ENCODE measurements at places on chromosomes 16 and 17.

DNA sequence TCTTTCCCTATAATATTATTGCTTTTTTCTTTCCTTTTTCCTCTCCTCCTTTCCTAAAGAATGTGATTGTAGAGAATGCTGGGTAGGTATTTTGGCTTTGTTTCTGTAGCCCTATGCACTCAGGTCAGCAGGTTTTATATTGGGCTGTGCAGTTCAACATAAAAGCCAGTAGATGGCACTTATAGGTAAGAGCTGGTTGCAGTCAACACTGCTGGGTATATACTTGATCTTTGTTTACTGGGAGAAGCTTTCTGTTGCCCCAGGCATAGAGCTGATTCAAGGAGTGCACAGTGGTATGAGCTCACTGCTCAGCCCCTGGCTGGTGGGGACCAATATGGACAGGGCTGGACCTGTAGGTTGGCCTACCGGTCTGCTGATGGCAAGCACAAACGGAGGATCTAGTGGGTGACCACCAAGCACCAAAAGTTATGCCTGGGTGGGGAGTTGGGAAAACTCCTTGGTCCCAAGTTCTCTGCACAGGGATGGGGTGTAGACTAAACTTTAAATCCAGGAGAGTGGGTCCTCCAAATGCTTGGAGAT, 378.9 kb downstream of the PMP22 start:
- no peaks in the 10 kb centered on the region for H3K27me3 ChIP-seq
- H3K4me1 ChIP-seq: no peaks in the 10 kb centered on the region
- DNase-seq: no peak
- H3K4me3 ChIP-seq: no peak overlapping the region

GRCh38 chr16:2515180-2515851, 1.6 kb downstream of the ATP6V0C start:
- H3K36me3 ChIP-seq: peaks cover 4% of the 10 kb centered on the region
- peak overlapping the region; percentile 73 for H3K4me3 ChIP-seq
- peak overlapping the region; percentile 91 for H3K27ac ChIP-seq
- peaks cover 72% of the 10 kb centered on the region for H3K4me1 ChIP-seq
- no peak for DNase-seq

- H3K36me3 ChIP-seq: peaks cover 60% of the 10 kb centered on the region
- no peaks in the 10 kb centered on the region for H3K4me1 ChIP-seq
- no peak overlapping the region for H3K4me3 ChIP-seq
These were observed 818 bp upstream of the NRN1L start for GRCh38 chr16:67883872-67884261.

GRCh38 chr17:44774271-44775135, 15.7 kb downstream of the ADAM11 start:
- peaks cover 2% of the 10 kb centered on the region for H3K27me3 ChIP-seq
- peak; percentile 84 for DNase-seq
- H3K36me3 ChIP-seq: no peaks in the 10 kb centered on the region
- H3K4me3 ChIP-seq: peak overlapping the region; percentile 52
- H3K4me1 ChIP-seq: peaks cover 27% of the 10 kb centered on the region

GRCh38 chr16:28309811-28310311, 17.5 kb downstream of the SBK1 start:
- H3K4me1 ChIP-seq: peaks cover 69% of the 10 kb centered on the region
- H3K4me3 ChIP-seq: no peak overlapping the region
- H3K36me3 ChIP-seq: no peaks in the 10 kb centered on the region
- peak overlapping the region; percentile 90 for H3K27ac ChIP-seq
- H3K27me3 ChIP-seq: no peaks in the 10 kb centered on the region

DNA sequence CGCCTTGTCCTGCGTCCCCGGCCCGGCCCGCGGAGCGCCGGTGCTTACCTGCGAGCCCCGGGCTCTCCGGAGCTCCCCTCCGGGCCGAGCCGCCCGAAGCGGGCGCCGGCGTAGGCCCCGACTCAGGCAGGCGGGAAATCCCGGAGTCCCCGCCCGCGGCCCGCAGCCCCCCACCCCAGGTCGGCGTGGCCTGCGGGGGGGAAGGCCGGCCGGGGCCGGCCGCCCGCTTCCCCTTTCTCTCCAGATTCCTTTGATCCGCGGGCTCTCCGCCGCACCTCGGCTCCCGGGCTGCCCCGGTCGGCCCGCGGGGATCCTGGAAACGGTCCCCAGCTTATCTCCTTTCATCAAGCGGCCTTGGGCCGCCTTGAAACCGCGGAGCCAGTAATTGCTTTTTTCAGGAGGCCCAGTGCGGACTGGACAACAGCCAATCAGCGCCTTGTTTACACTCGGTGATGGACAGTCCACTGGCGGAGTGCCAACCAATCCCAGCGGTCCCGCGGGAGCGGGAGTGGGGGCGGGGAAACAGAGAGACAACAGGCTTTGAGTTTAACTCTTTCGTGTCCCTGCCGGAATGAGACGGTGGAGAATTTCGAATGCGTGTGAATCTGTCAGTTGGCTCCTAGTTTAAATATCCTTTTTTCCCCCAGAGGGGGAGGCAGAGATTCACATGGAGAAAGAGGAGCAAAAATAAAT, 1.4 kb upstream of the BAHCC1 start:
- no peak overlapping the region for H3K27ac ChIP-seq
- H3K36me3 ChIP-seq: no peaks in the 10 kb centered on the region
- H3K4me3 ChIP-seq: no peak overlapping the region

DNA sequence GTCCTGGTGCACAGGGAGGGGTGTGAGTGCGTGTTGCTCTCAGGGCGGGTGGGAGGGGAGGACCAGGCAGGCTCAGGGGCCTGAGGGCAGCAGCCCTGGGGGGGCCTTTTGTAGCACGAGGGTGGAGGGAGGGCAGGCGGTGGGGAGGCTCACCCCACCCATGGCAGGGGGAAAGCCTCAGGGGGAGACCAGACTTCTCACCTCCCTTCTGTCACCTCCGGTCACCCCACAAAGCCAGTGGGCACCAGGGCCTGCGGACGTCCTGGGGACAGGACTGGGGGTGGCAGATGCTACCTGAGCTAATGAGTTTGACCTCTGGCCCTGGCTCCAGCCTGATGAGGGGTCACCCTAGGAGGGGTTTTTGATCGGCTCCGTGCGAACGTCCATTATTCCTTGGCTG, 39.0 kb downstream of the SOX8 start:
- H3K4me3 ChIP-seq: no peak overlapping the region
- no peaks in the 10 kb centered on the region for H3K4me1 ChIP-seq
- no peaks in the 10 kb centered on the region for H3K27me3 ChIP-seq
- DNase-seq: no peak

DNA sequence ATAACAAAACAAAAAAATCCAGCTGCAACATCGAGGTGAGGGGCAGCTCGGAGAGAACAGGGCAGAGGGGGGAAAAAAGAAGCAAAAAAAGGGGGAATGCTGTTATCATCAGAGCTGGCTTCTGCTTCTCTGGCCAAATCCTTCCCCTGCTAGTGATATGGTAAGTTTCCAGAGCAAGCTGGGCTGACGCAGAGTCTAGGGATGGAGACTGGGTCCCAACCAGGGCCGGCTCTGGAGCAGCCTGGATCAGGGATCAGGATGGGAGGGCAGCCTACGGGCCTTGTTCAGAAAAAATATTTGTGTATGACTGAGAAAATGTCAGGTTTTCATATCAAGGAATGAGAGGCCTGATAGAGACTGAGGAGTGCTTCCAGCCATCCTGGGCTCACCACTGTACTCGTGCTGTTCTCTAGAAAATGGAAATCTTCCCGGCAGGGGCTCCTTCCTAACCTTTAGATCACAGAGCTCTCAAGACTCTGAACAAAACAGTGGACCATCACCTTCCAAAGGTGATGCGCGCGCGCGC, 726 bp upstream of the C1QTNF1 start:
- H3K27me3 ChIP-seq: peaks cover 22% of the 10 kb centered on the region
- no peak overlapping the region for H3K4me3 ChIP-seq

- no peaks in the 10 kb centered on the region for H3K36me3 ChIP-seq
- DNase-seq: no peak
- no peak overlapping the region for H3K4me3 ChIP-seq
- no peaks in the 10 kb centered on the region for H3K27me3 ChIP-seq
These were observed 78.6 kb upstream of the ZNF469 start for GRCh38 chr16:88303890-88304819.

GRCh38 chr17:19619705-19620325, 28.7 kb upstream of the ALDH3A2 start:
- H3K4me3 ChIP-seq: no peak overlapping the region
- H3K36me3 ChIP-seq: no peaks in the 10 kb centered on the region
- DNase-seq: no peak
- no peak overlapping the region for H3K27ac ChIP-seq

DNA sequence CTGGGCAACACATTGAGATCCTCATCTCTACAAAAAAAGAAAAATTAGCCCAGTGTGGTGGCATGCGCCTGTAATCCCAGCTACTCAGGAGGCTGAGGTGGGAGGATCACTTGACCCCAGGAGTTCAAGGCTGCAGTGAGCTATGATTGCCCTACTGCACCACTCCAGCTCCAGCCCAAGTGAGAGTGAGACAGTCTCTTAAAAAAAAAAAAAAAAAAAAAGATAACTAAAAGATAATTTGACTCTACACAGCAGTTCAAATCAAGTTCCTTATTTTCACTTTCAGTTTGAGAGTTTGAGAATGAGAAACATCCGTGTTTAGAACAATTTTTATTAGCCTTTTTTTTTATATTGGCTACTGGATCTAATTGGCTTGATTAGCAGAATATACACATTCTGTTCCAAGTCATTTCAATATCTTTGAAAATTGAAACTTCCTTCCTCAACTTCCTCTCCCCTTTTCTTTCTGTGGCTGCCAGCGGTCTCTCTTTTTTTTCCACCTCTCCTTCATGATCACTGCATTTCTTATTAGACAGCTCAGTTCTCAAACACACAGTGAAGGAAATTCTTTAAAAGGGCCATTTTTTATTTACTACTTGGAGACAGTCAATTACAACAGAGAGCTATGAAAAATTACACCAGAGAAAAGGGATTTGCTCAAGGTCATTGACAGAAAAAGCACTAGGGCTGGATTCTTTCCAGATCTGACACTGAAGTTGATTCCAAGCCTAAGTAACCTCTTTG, 4.5 kb upstream of the ACSF2 start:
- no peak for DNase-seq
- H3K4me3 ChIP-seq: peak overlapping the region; percentile 11

DNA sequence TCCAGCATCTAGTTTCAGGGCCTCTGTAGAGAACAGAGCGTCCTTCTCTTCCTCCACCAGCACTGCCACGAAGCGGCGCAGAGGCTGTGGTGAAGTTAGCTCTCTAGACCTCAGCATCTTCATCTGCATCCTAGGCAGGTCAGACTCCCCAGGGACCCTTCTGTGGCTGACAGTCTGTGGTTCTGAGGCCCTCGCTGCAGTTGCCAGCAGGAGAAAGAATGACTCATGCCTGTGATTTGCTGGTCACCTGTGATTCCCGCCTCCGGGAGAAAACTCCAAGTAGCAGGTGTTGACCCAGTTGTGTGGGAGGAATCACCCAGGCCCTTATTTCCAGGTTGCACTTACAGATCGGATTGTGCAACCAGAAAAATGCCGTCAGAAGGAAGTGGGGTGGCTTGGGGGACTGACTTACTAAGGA, 117.3 kb upstream of the CACNG5 start:
- no peak overlapping the region for H3K27ac ChIP-seq
- H3K4me3 ChIP-seq: no peak overlapping the region
- peaks cover 33% of the 10 kb centered on the region for H3K4me1 ChIP-seq
- no peaks in the 10 kb centered on the region for H3K27me3 ChIP-seq
- H3K36me3 ChIP-seq: no peaks in the 10 kb centered on the region

GRCh38 chr17:7004398-7005253, 7.8 kb upstream of the RNASEK start:
- peaks cover 45% of the 10 kb centered on the region for H3K36me3 ChIP-seq
- H3K27me3 ChIP-seq: no peaks in the 10 kb centered on the region
- peaks cover under 1% of the 10 kb centered on the region for H3K4me1 ChIP-seq
- no peak for DNase-seq
- no peak overlapping the region for H3K27ac ChIP-seq

GRCh38 chr16:2771496-2772402, 5.3 kb downstream of the ELOB start:
- peaks cover 29% of the 10 kb centered on the region for H3K4me1 ChIP-seq
- no peak overlapping the region for H3K4me3 ChIP-seq
- peaks cover 71% of the 10 kb centered on the region for H3K36me3 ChIP-seq
- DNase-seq: no peak
- H3K27me3 ChIP-seq: no peaks in the 10 kb centered on the region

DNA sequence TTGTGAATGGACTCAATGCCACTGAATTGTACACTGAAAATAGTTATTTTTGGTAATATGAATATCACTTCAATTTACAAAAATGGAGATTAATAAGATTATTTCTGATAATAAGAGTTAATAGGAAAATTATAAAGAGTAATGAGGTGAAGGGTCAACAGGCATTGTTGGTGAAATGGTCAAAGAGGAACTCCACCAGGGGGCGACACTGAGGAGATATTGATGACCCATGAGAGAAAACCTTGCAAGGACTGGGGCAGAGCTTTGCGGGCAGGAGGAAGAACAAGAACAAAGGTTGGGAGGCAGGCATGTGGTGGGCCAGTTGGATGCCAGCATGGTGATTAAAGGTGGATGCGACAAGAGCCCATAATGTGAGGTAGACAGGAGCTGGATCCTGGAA, 74.0 kb upstream of the XYLT1 start:
- H3K4me3 ChIP-seq: no peak overlapping the region
- H3K36me3 ChIP-seq: no peaks in the 10 kb centered on the region
- H3K4me1 ChIP-seq: no peaks in the 10 kb centered on the region
- no peak overlapping the region for H3K27ac ChIP-seq
- peak; percentile 36 for DNase-seq

DNA sequence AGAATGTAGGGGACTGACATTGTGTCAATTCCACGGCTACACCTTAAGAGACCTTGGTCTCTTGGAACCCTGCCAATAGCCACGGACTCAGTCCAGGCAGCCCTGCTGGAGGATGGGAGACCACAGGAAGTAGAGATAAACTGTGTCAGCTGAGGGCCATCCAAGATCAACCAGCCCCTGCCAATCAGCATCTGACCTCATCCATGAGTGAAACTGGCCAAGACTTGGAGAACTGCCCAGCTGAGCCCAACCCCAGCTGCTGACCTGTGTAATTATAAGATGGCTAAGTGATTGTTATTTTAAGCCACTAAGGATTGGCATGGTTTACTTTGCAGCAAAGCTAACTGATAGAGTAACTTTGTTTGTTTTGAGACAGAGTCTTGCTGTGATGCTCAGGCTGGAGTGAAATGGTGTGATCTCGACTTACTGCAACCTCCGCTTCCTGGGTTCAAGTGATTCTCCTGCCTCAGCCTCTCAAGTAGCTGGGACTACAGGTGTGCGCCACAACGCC, 13.3 kb upstream of the YWHAE start:
- no peak for DNase-seq
- H3K27ac ChIP-seq: no peak overlapping the region
- H3K4me1 ChIP-seq: no peaks in the 10 kb centered on the region
- H3K36me3 ChIP-seq: peaks cover 2% of the 10 kb centered on the region
- no peak overlapping the region for H3K4me3 ChIP-seq
- no peaks in the 10 kb centered on the region for H3K27me3 ChIP-seq
